ENCODE measurements at places on chromosomes 16 and 17. TPM values are rescaled to one million over a fixed set of nuclear protein-coding genes. Genes with fewer than 3 reads are reported as not detected.

CD300LG gene
- not detected for total RNA-seq

KCNG4 gene
- total RNA-seq, result not detected

C16orf89 gene
- not detected for total RNA-seq

MT3 gene
- total RNA-seq, result not detected

TMEM88 gene
- 0.45 TPM for total RNA-seq

EVPL gene
- 20.9 TPM for total RNA-seq

CDH5 gene
- 0.15 TPM for total RNA-seq

UMOD gene
- total RNA-seq, result not detected

NPB gene
- 0.65 TPM for total RNA-seq

PKMYT1 gene
- total RNA-seq, result 84.8 TPM

SLC35G3 gene
- total RNA-seq, result not detected

MYH1 gene
- total RNA-seq, result not detected

FN3K gene
- 9.1 TPM for total RNA-seq

CCDC102A gene
- 4.2 TPM for total RNA-seq

CA7 gene
- total RNA-seq, result not detected

HAP1 gene
- total RNA-seq, result 1.5 TPM

SLX4 gene
- total RNA-seq, result 5.6 TPM

WSB1 gene
- total RNA-seq, result 65.4 TPM

ABCC3 gene
- total RNA-seq, result 97.9 TPM

Data from A549 treated with ZK216348 at 1 μM for 4 hours (cell line).